NCI-H345 (cell line): ENCODE measurements at places on chromosomes 5 and 9.

DNA sequence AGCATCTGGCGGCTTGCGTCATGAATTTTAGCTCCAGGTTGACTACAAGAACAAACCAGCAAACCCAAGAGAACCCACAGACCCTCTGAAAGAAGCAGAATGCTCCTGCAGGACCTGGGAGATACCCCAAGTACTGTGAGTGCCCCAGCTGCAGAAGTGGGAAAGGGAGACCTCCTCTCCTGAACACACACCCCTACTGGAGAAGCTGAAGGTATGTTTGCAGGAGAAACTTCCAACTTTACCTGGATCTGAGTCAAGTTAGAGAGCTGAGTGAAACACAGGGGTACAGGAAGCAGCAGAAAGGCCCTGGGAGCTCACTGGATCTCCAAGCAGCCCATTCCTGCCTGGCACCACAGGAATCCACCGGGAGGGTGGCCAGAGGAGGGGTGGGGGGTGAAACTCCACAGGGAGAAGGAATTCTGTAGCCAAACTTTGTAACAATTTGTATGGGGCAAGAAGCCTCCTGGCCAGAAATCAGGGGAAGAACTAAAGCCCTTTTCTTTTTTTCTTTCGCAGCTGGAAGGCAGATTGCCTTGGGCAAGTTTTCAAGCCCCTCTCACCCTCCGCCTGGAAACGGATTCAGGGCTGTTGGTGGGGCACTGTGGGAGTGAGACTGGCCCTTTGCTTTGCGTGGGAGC, 576.2 kb downstream of the BNC2 start:
- no peak for DNase-seq

GRCh38 chr9:76987594-76988200, 31.8 kb upstream of the FOXB2 start:
- peak; percentile 76 for DNase-seq

GRCh38 chr9:37471942-37472684, 6.9 kb upstream of the ZBTB5 start:
- no peak for DNase-seq

DNA sequence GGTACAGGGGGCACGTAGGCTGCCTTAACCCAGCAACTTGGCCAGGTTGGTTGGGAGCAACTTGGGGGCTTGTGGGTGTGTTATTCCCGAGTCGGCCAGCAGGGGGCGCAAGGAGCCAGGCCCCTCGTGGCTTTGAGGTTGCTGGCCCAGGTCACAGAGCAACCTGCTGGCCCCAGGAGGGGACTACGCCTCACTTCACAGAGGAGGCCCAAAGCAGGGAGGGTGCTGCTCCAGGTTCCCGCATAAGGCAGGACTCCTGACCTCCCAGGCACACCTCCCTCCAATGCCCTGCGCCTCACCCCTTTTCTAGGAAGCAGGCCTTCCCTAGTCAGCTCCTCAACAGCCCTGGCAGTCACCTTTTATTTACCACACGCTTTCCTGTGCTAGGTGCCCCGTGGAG, 18.1 kb downstream of the KYAT1 start:
- DNase-seq = peak; percentile 51

DNA sequence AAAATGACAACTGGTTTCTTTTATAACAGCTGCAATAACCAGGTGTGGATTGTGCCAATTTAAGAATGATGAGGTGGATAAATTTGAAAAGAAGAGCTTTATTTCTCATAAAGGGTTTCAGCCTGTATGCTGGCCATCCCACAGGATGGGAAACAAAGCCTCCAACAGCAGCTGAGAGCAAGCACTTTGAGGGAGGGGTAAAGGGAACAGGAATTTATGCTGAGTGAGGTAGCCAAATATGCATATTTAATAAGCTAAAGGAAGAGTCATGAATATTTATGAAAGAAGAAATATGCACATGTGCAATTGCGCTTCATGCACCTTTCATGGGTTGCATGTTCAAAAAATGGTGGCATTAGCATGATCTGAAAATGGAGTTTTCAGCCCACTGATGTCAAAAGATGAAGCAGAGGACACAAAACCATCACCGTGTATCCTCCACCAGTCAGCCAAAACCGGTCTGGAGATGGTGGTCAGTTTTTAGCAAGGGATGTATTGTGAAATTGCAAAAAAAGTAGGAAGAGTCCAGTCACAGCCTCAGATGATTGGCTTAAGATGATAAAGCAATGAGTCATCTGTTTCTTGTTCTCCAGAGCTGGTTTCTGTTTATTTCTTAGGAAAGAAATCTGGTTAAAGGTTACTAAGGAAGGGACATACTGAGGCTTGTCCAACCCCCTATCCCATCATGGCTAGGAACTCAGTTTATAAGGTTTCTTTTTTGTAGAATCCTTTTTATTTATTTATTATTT, 47.9 kb downstream of the DEPDC1B start:
- no peak for DNase-seq

DNA sequence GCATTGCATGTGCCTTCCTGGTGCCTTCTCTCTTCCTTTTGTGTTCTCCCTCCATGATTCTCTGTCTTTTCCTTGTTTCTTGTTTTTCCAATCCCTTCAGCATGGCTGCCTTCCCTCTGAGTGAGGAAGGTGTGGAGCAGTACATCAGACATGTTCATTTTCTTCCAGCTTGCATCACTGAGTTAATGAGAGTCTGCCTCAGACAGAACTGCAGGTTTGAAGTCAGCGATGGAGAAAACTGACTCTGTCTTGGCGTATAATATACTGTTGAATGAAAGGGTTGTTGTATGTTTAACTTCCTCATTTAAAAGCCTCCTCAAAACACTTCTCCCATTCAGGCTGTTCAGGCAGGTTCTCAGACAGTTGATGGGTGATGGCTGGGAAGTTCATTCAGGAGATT, 129.3 kb downstream of the KDM4C start:
- no peak for DNase-seq

DNA sequence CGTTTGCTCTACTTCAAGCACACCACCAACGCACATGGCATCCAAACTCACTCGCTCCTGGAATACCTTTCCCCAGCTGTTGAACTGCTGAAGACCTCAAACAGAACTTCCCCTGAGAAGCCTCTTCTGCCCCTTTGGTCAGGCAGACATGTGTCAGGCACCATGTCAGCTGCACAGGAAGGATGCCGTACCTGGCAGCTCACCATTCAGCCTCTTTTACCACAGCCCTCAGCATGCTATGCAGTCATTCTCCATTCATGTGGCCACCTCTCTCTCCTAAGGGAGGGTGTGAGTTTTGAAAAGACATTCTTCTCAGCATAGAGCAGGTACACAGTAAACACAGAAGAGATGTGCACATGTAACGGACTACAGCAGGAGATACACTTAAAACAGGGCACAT, 14.2 kb downstream of the IL4 start:
- DNase-seq = no peak

DNA sequence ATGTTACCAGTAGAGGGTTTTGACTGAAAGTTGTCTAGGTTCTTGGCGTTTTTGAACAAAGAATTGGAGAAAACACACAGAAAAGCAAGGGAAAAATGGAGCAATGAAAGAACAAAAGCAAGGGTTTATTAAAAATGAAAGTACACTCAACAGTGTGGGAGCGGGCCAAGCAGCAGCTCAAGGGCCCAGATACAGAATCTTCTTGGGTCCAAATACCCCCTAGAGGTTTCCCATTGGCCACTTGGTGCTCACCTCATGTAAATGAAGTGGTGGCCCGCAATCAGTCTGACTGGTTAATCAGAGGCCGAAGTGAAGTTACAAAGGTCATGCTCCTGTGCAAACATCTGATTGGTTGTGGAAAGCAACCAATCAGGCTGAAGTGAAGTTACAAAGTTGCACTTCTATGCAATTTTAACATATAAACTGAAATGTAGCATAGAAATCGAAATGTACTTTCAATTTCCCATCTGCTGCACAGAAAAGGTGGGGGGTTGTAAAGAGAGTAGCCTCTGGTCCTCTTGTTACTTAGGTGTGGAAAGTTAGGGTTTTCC, 1.9 kb upstream of the GM2A start:
- DNase-seq = no peak

DNA sequence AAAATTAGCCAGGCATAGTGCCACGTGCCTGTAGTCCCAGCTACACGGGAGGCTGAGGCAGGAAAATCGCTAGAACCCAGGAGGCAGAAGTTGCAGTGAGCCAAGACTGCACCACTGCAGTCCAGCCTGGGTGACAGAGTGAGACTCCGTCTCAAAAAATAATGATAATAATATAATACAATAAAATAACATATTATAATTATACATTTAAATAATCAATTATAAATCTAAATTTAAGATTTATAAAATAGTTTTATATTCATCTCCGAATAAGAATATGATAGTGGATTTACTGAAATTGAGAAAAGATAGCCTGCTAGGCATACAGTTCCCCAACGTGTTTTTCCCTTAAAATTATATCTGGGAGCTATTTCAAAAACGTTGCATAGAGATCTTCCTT, 599.6 kb downstream of the CDH18 start:
- no peak for DNase-seq

DNA sequence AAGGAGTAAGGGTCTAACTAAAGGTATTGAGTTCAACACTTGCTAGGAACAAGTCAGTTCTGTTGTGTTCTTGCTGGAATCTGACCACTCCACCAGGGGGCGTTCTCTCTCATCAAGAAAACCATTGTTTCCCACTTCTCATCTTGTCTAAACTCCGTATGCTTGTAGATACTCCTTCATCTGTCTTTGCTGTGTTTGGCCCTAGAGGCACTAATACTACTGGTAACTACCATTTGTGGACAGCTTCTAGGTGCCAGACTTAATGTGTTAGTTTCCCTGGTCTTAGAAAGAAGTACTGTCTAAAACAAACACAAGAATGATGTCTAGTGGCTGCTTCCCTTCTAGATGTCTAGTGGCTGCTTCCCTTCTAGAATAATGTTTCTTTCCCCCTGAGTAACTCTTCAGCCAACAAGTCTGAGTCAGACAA, 18.7 kb upstream of the PTPDC1 start:
- DNase-seq = peak; percentile 51

DNA sequence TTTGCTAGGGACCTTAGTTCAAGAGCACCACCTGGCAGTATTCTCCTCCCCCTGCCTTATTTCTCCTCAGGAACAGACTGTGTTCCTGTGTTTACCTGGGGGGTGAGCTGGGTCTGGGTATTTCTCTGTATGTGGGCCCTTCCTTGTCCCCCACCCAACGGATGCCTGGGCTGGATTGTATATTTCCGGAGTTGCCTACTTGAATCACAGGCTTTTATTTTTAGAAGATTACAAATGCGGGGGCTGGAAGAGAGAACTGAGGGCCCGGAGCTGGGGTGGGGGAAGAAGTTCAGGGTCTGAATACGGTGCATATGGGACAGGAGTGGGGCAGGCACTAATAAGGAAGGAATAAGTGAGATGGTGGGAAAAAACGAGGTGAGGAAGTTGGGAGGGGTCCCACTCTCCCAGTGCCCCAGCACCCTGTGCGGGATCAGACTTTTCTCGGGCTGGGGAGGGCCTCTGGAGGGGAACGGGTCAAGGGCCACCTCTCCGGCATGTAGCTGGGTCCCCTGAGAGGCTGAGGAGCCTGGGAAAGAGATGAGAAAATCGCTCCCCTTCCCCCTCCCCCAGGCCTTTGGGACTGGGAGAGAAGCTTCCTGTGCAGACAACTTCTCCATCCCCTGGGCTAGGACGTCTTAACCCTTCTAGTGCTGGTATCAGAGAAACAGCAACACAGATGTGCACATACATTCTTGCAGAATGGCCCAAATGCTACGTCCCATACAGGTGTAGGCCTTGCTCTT, 42.1 kb downstream of the PCDH1 start:
- DNase-seq = no peak

DNA sequence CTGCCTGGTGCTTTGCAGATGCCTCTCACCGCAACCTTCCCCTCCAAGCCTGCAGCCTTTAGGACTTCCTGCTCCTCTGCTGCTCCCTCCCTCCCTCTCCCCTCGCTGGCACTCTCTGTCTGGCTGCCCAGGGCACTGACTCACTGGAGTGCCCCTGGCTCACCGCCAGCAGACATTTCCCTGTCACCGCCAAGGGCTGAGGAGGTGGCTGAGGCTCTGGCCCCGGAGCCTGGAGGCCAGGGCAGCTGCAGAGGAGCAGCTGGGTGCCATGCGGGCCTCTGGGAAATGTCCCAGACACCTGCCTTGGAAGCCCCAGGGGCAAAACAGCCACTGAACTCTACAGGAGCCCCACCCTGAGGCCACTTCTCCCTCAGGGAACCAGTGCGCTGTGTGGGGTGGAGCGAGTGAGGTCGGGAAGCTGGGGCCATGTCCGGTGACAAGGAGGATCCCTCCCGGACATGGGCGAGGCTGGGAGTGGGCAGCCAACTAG, 53.4 kb downstream of the TENT4A start:
- peak; percentile 93 for DNase-seq

DNA sequence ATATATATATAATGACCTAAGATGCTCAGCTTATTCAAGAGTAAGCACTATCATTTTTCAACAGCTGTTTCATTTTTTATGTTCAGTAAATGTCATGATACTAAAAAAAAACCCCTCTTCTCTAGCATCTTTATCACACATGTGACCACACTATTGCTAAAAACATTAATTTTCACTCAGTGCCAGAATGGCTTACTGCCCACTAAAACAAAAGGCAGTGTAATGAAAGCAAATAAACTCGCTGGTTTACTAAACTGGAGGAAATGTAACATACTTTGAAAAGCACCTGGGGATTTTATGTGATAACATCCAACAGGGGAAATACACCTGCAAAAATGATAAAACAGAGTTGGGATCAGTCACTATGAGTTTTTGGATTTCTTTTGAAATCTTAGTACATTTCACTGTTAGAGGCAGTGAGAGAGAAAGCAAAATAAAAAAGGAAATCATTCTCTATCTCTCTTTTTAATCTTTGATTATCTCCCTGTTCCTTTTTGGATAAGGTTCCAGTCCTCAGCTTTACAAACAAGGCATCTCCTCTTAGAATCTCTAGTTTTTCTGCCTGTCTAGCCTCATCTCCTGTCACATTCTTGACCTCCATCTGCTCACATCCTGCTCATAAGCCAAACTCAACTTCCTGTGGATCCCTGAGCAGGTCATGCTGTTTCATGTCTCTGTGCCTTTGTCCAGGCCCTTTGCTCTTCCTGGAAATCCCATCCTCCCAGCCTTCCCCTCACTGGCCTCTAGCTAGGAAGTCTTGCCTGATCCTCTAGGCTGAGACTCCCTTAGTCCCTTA, 338.0 kb downstream of the MAN2A1 start:
- no peak for DNase-seq

DNA sequence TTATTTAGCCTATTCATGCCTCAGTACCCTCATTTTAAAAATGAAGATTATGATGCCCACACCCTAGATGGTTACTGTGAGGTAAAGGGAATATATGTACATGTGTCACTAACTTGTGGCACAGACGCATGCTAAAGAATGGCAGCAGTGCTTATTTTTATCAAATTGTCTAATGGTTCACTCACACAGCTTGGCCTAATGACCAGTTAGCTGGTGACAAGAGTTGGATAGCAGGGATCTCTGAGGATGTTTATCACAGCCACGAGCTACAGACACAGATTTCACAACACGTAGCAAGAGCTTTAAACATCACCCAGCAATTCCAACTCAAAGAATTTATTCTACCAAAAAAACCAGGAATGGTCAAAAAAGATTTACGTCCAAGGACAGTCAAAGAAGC, 7.2 kb downstream of the BAG1 start:
- DNase-seq = no peak

GRCh38 chr5:45617859-45618416, 78.2 kb downstream of the HCN1 start:
- DNase-seq = no peak

- DNase-seq = no peak
Measured at GRCh38 chr9:78439866-78440830, 143.2 kb downstream of the PSAT1 start.
